Endothelial cell (in vitro differentiated cells): ENCODE measurements at places on chromosomes 1 and 21.

DNA sequence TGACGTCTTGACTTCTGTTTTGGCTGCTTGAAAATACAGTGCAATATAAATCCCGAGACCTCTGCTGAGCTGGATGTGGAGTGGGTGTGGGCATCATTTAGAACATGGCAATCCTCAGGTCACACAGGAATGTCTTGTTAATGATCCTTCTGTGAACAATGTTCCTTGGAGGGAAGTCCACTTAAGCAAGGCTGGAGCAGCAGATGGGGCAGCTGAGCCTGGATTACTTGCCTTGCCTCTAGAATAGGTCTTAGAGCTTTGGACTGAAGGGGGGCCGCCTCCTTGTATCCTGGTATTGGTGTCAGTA, 926 bp upstream of the SCMH1 start:
- DNase-seq: no peak

DNA sequence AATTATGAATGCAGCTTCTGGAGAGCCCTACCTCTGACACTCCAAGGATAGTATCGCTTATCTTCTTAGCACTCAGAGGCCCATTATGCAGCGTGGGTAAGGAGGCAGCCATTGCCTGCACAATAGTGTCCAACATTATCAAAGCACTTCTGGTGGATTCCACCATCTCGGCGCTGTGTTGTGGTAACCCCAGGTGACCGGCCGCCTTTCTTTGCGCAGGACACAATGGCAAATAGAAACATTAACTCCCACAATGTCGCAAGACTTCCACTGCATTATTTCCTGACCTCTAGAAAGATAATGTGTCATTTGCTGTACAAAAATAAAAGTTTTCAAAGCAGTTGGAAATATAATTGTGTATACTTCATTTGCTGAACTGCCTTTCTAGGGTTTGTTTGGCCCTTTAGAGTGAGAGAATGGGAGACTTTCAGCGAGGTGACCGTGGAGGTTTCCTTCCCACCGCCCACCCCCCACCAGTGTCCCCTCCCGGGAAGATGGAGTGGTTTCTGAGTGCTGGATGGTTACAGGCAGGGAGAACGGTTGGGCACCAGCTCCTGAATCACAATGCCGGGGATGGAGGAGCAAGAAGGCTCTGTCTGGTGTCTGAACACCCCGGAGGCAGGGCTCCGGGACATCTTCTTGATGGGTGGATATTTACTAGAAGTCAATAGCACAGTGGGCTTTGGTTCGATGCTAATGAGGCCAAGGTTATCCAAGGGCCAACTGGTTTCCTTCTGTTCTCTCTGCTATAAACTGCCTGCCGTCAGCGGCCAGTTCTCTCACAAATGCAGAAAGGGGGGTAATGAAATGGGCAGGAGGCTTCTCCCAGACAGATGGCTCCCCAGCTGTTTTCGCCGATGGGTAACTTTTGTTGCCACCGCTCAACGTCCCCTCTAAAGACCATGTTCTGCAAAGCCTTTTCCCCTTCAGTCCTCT, 215.4 kb upstream of the PROX1 start:
- DNase-seq: no peak

- DNase-seq: no peak
Observed at GRCh38 chr1:217363319-217363718, 267.6 kb downstream of the GPATCH2 start.

- DNase-seq: no peak
Observed at GRCh38 chr1:60936591-60937342, 145.6 kb upstream of the NFIA start.

DNA sequence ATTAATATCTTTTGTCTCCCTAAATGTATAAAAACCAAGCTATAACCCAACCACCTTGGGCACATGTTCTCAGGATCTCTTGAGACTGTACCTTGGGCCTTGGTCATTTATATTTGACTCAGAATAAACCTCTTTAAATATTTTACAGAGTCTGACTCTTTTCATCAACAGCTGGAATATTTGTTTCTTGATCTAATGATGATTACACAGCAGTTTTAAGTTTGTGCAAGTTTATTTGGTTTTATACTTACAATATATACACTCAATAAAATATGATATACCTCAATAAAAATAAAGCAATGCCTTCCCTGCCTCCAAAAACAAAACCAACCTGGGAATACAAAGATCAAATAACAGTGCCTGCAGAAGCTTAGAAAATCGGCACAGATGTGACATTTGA, 22.0 kb downstream of the LEPR start:
- DNase-seq: no peak

- no peak for DNase-seq
Observed at GRCh38 chr1:46675549-46676314, 4.1 kb downstream of the TEX38 start.

DNA sequence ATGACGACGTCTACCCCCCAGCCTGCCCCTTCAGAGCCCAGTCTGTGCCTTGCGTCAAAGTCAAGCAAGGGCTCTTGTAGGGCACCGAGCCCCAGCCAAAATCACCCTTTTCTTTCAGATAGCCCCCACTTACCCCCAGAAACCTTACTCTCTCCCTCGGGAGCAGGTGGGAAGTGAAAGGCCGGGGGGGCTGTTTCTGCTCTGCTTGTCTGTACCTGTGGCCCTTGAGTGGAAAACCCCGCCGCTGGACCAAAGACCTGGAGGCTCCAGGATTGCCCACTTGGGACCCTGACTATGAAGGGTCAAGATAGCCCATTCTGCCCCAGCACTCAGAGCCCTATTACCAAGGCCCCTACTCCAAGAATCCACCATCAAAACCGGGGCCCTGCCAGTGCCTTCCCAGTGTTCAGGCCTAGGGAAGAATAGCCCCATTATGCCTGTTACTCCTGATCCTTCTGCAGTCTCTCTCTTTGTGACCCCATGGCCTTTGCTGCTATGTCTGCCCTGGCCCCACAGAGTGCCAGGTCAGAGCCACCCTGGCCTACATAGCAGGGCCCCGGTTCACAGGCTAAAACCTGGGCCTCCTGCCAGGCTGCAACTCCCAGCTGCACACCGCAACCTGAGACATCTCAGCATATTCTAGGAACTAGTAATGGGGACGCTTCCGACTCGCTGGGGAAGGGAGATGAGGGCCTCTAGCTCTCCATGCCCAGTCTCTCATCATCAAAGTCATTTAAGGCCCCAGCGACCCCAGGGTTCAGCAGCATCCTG, 22.2 kb upstream of the HPDL start:
- DNase-seq: no peak

DNA sequence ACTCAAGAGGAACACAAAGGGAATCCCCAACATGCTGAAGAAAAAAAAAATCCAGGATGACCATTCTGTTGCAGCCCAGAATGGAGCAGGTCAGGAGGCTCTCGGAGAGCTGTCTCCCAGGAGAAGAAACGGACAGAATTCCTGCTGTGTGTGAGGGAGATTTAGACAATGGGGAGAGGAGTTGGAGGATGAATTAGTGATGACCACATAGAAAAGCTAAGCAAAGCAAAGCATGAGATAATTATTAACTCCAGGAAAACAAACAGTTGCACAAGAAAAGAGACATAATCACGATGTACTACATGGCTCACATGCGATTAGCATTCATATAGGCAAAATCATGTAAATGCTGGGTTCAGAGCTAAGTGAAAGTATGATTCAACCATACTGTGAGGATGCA, 61.1 kb upstream of the SMYD2 start:
- DNase-seq: no peak

- no peak for DNase-seq
Observed at GRCh38 chr1:27872802-27873551, 633 bp downstream of the THEMIS2 start.
